Choroid plexus epithelial cell (primary cell): ENCODE measurements at places on chromosomes 12 and 14.

DNA sequence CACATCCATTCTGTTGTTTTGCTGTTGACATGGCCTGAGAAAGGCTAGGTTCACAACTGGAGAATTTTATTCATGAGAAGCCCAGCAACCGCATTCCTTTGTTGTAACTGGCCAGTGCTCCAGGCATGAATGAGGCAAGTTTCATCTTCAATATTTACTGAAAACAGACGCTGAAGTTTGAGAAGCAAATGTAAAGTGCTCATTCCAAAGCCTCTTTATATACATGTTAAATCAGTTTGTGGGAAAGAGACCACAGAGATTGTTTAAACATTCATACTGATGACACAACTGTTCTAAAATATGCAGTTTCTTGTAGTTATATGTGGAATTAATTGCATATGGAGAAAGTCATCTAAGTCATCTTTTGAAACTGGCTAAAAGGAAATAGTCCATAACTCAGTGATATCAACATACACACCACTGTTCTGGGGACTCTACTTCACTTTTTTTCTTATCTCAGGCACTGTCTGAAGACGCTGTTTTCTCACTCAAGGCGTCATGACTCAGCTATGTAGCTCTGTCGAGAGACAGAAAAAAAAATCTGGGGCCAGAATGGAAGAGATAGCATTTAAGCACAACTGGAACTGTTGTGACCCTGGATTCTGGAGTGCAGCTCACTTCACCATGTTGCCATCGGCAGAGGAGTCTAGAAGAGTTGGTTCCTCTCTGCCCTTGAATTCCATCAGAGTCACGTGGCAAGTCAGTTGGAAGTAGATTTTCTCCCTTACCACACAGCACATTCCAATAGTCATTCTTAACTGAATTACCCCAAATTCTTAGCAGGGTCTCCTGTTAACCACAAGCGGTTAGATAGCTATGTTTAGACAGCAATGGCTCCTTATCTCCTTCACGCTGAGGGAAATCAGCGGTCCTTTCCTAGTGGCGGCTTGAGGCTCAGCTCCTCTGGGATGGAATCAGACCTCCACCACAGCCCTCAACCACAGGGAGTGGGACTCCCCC, 258.4 kb upstream of the HMGA2 start:
- peak; percentile 97 for DNase-seq

DNA sequence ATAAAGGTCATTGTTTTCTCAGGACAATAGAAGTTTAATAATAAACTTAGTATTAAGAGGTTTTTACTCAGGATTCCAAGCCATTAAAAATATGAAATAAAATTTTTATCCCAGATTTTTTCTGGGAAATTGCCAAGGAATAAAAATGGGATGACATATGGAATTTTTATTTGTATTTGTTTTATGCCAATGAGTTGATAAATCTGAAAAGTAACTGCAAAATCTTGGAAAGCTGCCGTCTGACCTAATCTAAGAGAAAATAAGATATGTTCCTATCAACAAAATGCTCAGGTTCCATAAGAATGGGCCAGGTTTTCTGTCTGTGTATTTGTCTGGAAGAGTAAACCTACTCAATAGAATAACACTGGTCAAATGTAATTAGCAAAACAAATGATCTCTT, 22.2 kb upstream of the KERA start:
- DNase-seq: no peak

DNA sequence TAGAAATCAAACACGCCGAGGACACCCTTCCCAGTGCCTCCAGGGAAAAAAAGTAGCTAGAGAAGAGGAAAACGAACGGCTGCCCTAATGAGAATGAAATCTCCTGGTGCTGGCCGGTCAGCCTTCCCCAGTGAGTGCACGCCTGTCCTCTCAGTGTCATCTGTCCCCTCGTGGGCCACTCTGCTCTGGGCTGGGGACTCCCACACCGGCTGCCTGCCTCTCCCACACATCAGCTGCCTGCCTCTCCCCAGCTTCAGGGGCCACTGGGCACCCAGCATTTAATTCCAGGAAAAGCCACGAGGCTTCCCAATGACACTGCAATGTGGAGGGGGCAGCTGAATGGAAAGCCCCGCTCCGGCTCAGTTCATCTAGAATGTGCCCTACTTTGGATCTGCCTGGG, 59.0 kb downstream of the CCDC85C start:
- no peak for DNase-seq

DNA sequence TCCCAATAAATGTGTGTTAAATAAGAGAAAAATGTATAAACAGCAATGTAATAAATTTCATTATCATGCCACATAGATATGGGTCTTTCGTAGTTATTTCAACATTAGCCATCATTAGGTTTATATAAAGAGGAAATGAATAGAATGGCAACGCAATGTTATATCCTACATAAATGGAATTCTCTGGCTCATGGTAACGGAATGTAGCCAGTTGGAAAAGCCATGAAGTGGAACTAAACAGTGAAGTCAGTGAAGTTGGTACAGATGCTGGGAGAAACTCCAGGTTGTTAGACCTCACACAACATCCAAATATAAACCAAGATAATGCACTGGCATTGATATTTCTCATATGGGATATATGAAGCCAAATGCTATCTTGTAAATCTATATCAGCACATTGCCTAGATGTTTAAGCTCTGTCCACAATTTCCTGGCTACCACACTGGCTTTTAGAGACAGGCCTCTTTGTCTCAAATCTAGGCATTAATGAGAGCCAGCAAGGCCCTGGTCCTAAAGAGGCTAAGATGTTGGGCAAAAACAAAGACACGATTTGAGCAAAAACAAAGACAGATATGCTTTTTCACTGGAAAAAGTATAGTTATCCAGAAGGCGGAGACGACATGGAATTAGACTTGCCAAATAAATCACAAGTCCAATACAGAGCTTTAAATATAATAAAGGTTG, 861.0 kb downstream of the RPS29 start:
- DNase-seq: peak; percentile 1

DNA sequence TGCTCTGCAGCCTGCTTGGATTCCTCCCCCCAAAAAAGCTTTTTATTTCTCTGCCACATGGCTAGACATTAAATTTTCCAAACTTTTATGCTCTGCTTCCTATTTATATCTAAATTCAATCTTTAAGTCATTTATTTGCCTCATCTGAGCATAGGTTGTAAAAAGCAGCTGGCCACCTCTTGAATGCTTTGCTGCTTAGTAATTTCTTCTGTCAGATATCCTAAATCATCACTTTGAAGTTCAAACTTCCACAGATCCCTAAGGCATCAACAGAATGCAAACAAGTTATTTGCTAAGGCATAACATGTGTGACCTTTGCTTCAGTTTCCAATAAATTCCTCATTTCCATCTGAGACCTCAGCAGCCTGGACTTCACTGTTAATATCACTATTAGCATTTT, 209.6 kb downstream of the FSCB start:
- no peak for DNase-seq

- DNase-seq: peak; percentile 85
Measured at GRCh38 chr12:113980537-113981337, 14.6 kb upstream of the RBM19 start.

GRCh38 chr14:75579338-75579864, 981 bp downstream of the FLVCR2 start:
- no peak for DNase-seq

DNA sequence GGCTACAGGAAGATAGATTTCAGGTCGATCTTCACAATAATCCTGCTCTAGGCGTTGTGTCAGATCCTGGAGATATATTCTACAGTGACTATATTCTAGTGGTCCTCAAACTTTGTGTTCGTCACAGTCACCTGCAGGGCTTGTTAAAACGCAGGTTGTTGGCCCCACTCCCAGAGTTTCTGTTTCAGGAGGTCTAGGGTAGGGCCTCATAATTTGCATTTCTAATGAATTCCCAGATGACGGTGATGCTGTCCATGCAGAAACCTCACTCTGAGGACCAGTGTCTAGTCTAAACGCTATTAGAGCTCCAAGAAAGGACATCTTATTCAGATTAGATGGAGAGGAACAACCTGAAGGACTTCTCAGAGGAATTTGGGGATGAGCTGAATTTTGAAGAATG, 13.2 kb upstream of the SLC6A13 start:
- no peak for DNase-seq

GRCh38 chr14:92633274-92633616, 115.2 kb downstream of the LGMN start:
- DNase-seq: no peak

DNA sequence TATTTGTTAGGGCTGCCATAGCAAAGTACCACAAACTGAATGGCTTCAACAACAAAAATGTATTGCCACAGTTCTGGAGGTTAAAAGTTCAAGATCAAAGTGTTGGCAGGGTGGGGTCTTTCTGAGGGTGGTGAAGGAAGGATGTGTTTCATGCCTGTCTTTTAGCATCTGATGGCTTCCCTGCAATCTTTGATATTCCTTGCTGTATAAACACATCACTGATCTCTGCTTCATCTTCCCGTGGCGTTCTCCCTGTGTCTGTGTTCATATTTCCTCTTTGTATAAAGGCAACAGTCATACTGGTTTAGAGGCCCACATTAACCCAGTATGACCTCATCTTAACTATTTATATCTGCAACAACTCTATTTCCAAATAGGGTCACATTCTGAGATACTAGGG, 167.5 kb downstream of the BTG1 start:
- DNase-seq: peak; percentile 30

DNA sequence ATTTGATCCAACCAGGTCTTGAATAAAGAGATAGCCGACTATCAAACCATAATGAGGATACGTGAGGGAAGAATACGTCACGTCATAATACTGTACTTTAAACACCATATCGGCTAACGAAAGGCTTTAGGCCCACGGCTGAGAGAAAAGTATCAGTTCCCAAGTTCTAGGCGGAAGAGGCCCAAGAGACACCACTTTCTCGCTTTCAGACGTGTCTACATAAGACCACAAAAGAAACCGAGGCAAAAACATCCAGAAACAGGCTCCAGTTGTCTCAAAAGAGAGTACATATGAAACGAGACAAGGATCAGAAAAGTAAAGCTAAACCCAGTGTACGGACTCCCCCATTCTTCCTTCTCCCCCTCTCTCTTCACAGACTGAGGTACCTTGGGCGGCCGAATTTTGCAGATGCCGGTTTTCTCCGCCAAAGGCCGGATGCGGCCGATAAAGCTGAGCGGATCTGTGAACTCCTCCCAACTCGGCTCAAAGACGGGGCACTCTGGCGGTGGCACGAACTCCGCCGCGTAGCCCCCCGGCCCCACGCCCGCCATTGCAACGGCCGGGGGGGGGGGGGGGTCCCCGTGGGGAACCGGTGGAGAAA, 479 bp downstream of the KDM5A start:
- peak; percentile 44 for DNase-seq

- DNase-seq: peak; percentile 49
Measured at GRCh38 chr12:88310666-88311065, 168.6 kb downstream of the TMTC3 start.

GRCh38 chr12:72676556-72676955, 404.4 kb downstream of the TRHDE start:
- DNase-seq: no peak

DNA sequence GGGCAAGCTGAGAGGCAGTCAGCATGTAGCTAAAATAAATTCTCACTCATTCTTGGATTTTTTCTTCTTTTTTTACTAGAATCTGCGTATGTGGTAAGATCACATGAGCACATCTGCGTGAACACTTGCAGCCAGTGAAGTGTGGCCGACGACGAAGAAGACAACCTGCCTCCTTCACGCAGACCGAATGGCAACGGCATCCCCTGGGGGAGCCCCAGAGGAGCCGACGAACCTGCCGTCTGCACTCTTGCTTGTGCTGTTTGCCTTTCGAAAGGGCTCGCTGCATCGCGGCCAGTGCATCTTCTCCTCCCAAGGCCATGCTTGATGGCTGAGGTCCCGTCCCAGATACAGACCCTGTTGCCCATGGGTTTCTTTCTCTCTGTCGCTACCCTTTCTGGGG, 113.8 kb downstream of the KCNK10 start:
- no peak for DNase-seq

- peak; percentile 91 for DNase-seq
Measured at GRCh38 chr14:90419200-90419599, 22.4 kb downstream of the CALM1 start.

DNA sequence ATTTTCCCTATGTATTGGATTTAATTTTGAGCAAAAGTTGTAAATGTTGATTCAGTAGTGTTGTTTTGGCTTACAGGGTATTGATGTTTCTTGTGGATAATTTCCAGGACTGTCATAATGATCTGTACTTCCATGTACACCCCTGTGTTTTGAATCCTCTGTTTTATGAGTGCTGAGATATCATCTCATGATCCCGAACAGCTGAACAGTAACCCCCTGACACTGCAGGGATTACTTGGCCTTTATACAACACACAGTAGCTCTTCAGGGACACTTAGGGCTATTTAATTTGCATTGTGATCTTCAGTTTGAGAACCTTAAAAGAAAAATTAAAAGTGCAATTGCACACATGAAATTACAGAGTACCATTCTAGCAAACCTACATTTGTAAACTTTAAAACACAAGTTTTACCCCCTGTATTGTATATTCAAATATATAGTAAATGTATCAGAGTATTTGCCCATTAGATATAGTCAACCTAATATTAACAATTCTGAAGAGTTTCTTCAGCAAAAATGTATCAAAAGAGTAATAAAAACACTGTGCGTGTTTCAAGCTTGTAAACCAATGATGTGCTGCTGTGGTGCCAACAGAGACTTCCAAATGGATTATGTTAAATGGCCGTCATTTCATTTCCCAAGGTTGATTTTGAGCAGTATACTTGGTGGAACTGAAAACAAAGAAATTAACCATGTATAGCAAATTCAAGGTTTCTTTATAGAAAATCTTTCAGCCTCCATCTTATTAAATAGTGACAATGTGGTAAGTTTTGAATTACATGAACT, 27.9 kb upstream of the MYF6 start:
- no peak for DNase-seq

GRCh38 chr14:37595809-37596621, 586 bp downstream of the TTC6 start:
- DNase-seq: no peak

DNA sequence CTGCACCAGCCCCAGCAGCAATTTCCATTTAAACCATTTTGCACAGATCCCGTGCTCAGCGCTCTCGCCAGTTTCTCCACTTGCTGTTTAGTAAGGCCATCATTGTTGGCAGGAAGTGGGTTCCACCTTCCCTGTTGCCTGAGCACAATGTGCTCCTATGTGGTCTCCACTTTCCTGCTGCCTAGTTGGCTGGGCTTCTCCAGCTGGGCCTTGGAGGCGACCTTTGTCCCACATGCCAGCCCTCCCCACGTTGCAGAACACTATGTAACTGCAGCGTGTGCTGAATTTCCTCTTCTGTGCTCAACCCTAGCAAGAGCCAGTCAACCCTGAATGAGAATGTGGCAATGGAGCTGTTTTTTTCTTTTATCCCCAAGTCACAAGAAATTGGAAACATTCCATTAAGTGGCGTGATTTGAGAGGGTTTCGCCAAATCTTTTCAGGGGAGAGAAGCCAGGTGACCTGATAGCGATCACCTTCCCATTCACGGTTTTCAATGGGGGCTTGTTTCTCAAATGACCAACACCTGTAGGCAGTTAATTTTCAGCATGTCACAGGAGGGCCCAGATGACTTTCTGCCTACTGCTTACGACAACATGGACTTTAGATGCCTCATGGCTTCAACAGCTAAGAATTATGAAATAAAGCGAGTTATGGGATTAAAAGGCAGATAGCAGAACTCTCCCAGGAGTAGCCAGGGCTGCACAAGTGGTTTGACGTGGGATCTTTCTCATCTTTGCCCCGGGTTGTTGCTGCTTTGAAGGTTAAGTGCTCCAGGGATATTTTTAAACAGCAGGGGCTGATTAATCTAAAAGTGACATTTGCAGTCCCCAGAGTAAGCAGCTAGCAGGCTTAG, at the start of gene ACACB:
Gene ACACB, plus strand, starts transcription at position 830 of the 853 bp plus-strand sequence. CDS start 22,819 bp downstream, outside the sequence.
- peak; percentile 13 for DNase-seq
